Activated CD4-positive, alpha-beta T cell treated with anti-CD3 and anti-CD28 coated beads for 1 hour (primary cell): ENCODE measurements at places on chromosomes 16 and 17.

GRCh38 chr17:76578376-76578775 is 7.3 kb downstream of the ST6GALNAC2 start:
- no peak for DNase-seq

DNA sequence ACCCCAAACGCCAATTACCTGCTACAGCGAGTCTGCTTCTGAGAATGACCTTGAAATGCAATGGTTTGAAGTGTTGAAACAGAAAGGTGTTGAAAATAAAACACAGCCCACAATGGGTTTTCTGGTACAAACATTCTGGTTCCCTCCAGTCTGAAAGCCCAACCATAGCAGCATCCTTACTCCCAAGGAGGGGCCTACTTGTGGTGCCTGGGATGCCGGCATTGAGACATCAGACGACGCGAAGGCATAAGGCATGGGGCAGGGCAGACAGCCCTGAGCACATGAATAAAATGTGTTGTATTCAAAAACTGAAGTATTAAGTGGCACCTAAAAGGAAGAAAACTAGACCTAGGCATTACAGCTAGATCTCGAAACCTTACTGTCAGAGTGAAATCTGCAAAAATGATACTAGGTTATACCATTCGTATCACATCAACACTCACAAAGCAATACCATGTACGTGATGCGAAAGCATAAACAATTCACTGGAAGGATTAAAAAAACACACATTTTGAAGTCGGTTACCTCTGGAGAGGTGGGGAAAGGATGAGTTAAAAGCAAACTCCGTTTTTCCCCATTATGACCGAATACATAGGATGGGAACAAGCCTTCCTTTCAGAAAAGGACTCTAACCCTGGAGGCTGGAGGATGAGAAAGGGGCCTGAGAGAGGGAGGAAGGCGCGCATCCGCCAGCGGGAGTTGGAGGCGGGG is 702 bp downstream of the NUDT21 start:
- DNase-seq: no peak

DNA sequence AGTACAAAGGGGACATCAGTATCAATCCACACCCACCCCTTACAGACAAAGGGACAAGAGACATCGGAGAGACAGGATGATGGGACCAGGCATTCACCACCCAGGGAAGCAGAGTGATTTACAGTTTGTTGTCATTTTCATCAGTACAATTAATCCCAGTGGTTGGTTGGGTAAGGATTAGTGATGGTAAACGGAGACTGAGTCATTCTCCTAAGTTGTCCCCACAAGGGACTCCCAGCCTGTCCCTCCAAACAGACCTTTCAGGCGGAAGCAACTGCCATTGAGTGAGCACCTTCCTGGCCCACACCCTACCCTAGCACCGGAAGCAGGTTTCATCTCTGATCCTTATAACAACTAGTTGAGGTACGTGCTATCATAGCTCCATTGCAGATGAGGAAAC is 11.2 kb downstream of the PPL start:
- no peak for DNase-seq

DNA sequence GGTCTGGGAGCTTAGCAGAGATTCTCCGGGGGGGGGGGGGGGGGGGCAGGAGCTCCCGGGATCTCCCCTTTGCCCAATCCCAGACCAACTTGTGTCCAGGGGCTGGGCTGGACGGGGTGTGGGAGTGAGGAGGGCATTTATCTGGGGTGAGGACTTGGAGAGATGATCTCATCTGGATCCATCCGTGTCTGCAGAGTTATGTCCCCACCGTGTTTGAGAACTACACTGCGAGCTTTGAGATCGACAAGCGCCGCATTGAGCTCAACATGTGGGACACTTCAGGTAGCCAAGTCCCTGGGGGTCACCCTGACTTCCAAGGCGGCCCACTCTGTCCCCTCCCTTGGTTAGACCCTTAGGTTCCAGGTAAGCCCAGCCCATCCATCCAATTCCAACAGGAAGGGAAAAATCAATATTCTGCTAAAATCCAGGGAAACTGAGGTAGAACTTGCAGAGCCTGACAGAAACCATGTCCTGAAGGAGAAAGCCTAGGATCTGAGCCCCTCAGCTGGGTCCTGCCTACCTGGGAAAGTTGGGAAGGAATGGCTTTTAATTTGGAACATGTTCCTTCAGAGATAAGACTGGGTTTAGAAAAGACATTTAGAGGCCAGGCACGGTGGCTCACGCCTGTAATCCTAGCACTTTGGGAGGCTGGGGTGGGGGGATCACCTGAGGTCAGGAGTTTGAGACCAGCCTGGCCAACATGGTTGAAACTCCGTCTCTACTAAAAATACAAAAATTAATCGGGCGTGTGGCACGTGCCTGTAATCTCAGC is 921 bp downstream of the RND2 start:
- no peak for DNase-seq

DNA sequence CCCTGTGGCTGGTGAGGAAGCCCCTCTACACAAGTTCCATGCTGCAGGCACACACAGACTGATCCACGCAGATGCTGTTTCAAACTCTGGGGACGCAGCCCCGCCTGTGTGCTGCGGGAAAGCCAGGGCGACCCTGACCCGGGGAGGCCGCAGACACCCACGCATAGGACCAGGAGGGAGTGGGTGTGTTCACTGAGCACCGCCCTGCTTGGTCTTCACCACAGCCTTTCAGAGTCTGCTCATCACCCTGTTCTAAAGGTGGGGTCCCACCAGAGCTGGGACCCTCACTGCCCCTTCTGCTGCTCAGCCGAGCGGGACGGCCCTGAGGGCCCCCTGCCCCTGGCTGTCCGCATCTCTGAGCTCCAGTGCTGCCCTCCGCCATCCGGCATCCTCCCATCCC is 7.5 kb downstream of the TSPAN10 start:
- DNase-seq: no peak

GRCh38 chr16:81784072-81784795 is 5.1 kb downstream of the PLCG2 start:
- no peak for DNase-seq

- no peak for DNase-seq
Observed at GRCh38 chr16:57648125-57648524, 19.7 kb downstream of the ADGRG1 start.

- DNase-seq: no peak
Observed at GRCh38 chr17:16026895-16027294, 27.3 kb downstream of the TTC19 start.

GRCh38 chr17:66971730-66972441 is 7.4 kb downstream of the CACNG4 start:
- no peak for DNase-seq

DNA sequence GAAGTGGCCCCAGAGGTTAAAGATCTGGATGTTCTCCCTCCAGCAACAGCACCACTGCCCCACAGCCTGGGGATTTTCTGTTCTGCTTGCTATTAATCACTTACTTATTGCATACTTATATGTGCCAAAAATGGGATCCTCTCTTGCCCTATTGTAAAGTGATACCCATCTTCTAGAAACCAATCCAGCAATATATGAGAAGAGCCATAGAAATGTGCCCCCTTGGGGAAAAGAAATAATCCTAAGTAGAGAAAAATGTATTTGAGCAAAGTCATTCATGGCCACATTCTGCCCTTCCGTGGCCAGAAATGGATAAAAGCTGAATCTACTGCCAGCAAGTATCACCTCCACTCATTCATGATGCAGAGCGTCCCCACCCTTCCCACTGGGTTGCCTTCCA is 20.9 kb downstream of the SOST start:
- no peak for DNase-seq

DNA sequence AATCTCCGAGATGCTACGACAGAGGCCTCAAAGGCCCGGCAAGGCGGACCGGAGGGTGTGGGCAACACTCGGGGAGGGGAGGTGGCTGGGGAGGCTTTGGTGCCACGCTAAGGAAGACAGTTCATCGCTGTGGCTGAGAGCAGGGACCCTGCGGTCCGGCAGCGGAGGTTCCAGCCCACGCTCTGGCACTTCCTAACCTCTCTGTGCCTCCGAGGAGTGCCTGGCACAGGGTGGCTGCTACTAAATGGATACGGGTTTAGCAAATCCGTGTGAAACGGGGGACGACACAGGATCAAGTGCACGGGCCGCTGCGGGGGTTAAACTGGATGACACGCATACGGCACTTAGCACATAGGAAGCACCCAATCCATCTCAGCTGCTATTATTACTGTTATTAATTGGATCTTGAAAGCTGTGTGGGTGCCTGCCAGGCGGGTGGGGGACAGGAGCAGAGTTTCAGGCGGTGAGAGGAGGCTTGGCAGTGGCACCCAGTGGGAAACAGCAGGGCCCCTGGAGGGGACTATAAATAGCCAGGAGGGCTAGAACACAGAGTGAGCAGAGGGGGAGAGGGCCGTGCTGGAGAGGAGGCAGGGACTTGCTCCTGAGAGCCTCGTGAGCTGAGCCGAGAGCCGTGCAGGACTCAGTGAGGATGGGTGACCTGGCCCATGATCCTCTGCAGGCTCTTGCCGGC is 45.0 kb downstream of the ABR start:
- no peak for DNase-seq

DNA sequence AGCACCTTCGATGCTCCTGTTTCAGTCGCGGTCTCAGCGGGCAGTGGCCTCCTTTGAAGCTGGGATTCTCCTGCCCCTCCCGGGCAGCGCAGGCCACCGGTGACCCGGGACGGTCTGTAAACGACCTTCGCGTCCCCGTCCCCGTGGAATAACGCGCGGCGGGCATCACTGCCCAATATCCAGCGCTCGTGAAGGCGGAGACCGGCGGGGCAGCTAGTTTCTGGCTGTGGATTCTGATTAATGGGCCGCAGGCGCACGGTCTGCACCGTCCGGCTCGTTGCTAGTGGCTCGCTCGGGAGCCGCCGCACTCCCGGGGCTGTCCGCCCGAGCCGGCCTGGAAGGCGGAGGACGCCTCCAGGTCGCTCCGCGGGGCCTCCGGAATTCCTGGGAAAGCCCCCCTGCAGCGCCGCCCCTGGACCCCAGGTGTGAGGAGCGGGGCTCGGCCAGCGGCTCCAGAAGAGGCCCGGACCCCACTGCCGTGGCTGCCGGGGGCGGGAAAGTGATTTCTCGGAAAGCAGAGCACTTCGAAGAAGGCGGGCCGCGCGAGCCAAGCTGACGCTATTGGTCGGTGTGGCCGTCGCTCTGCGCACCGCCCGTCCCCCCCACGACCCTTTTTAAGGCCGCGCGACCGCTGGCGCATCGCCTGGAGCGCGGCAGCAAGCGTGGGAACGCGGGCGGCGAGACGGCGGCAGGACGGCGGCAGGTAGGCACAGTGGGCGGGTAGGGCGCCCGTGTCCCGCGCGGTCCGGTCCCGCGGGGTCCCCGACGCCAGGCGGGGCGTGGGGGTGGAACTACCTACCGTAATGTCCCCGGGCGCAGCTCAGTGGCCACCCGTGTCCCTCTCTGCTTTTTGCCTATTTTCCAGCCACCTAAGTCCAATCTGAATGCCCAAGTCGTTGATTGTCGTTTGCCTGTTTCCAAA is at the start of gene IRF8:
IRF8 (plus strand) TSS at position 642 of the 922 bp plus-strand sequence. CDS start 3,854 bp downstream, outside the sequence.
- DNase-seq: peak; percentile 63

DNA sequence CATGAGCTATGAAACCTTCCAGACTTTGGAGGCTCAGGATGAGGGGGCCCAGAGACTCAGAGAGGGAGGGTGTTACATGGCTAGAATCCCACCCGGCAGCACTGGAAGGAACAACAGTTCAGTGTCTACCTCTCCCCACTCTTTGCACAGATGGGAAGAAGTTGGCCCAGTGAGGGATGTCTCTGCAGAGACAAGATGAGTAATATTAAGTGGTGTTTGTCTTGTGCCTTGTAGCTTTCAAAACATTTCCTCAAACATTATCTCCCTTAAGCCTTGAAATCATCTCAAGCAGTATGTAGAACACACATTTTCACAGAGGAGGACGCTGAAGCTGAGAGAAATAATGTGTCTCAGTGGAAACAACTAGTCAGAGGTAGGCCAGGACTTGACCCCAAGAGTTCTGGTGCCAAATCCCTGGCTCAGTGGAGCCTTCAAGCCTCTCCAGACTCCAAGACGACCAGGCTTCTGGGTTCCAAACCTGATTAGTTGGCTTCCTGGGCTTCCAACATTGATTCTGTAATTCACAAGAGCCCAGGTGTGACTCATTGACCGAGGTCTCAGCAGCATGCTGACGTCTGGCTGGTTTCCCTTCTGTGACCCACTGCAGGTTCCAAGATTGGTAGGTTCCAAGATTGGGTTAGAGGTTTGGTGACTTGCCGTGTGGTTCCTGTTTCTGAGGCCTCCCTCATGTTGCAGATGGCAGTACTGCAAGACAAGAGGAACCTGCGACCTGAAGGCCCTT is 7.4 kb downstream of the RNF112 start:
- no peak for DNase-seq

- no peak for DNase-seq
Observed at GRCh38 chr17:28615260-28615940, 1.4 kb upstream of the RSKR start.

GRCh38 chr16:66872559-66872942 is 7.8 kb upstream of the PDP2 start:
- DNase-seq: no peak

DNA sequence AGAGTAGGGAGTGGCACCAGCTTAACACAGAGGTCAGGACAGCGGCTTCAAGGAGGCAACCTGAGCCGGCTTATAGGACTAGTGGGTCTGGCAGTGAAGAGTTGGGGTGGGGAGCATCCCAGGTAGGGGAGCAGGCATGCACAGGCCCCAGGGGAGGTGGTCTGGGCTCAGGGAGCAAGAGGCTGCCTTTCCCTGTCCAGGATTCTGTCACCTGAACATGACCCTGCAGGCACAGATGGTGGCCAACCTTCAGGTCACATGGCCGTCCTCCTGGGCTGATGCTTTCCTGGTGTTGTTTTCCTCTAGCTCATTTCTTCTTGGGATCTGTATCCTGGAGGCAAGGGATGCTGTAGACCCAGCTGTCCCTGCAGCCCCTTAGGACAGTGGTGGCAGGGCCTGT is 3.5 kb upstream of the MYO15A start:
- DNase-seq: no peak

DNA sequence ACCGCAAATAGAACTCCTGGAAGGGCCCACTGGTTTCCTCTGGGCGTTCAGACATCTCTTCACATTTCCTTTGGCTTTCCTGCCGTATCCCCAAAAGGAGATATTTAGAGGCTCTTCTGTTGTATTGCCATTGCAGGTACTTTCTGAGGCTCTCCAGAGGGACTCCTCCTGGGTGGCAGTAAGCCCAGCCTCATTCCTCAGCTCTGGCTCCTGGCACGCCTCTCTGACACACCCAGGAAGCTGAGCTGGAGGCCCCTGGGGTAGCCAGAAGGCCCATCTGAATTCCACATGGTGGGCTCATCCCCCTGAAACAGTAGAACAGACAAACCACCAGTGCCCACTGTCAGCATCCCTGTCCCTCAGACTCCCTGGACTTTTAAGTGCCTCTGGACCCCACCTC is 206.7 kb downstream of the PARN start:
- no peak for DNase-seq
